ENCODE measurements at places on chromosomes 13 and 19. TPM values are rescaled to one million over a fixed set of nuclear protein-coding genes. Genes with fewer than 3 reads are reported as not detected.
A peak's percentile ranks its signal among the peaks of the same experiment; 100 is the strongest.

- peaks cover 16% of the 10 kb centered on the region for H3K36me3 ChIP-seq
- H3K4me1 ChIP-seq = peaks cover 42% of the 10 kb centered on the region
- no peak overlapping the region for H3K27ac ChIP-seq
- no peaks in the 10 kb centered on the region for H3K27me3 ChIP-seq
- H3K4me3 ChIP-seq = no peak overlapping the region
- DNase-seq = no peak
Observed at GRCh38 chr13:101343128-101343787, 73.0 kb downstream of the NALCN start.

DNA sequence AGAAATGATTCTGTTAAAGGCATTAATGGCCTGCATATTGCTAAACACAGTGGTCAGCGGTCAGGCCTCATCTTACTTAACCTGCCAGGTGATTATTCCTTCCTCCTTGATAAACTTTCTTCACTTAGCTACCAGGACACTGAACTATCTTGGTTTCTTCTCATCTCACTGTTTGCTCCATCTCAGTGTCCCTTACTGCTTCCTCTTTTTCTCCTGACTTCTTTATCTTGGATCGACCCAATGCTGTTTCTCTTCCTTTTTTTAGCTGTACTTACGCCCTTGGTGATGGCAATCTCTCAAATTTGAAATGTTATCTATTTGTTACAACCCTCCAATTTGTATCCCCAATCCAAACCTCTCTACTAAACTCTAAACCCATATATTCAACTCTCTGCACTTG, 7.8 kb upstream of the CLC start:
- H3K4me1 ChIP-seq = no peaks in the 10 kb centered on the region
- H3K27ac ChIP-seq = no peak overlapping the region
- H3K36me3 ChIP-seq = no peaks in the 10 kb centered on the region
- DNase-seq = no peak

- H3K36me3 ChIP-seq = peaks cover 15% of the 10 kb centered on the region
- peak overlapping the region; percentile 91 for H3K4me3 ChIP-seq
- H3K27ac ChIP-seq = peak overlapping the region; percentile 97
- DNase-seq = no peak
- no peaks in the 10 kb centered on the region for H3K27me3 ChIP-seq
Observed at GRCh38 chr19:18279516-18280246, 1.7 kb downstream of the JUND start.

- no peak overlapping the region for H3K4me3 ChIP-seq
- peaks cover 3% of the 10 kb centered on the region for H3K36me3 ChIP-seq
- DNase-seq = peak; percentile 93
- H3K27me3 ChIP-seq = peaks cover 72% of the 10 kb centered on the region
Observed at GRCh38 chr13:94710881-94711560, 1.3 kb downstream of the SOX21 start.

DNA sequence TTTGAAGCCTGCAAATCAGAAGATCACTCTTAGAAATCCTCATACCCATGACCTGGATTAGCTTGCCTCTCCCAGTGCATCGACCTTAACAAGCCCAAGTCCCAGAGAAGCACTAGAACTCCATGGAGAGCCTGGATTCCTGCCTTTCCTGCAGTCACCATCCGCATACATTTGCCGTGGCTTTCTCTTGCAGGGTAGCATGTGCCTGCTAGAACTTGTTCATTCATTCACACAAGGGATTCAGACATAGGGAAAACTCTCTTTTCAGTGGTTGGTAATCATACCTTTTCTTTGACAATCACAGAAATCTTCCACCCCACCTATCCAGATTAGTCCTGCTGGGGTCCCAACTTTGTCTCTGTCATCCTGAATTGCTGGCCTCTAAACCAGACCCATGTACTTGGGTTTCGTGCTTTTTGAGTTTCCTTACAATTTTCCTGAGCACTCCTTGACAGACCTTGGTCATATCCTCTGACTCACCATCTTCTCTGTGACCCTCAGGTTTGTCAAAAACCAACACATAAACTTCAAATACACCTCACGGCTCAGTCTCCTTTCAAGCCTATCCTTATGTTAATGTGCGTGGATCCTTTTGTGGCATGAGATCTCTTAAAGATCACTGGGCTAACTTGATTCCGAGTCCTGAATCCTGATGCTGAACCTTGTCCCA, 355.0 kb downstream of the MYO16 start:
- no peak overlapping the region for H3K4me3 ChIP-seq
- H3K36me3 ChIP-seq = peaks cover 2% of the 10 kb centered on the region
- H3K4me1 ChIP-seq = peaks cover 45% of the 10 kb centered on the region

DNA sequence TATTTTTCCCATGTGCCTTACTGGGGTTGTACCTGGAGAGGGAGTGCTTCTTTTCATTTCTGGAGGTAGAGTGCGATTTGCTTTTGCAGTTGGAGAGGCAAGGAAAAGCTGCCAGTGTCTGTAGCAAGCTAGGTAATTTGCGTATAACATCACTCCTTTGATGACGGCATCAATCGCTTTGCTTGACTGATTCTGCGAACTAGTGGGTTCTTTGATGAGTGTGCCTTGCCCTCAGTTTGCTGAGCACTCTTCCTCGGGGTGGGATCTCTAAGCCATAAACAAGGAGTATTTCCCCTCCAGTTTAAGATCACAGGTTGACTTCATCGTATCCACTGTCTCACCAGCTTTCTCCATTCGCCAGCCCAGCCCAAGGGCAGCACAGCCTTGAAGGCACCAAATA, 344.5 kb downstream of the KCNRG start:
- no peaks in the 10 kb centered on the region for H3K36me3 ChIP-seq
- DNase-seq = no peak
- H3K27ac ChIP-seq = no peak overlapping the region

Gene NCR1
- total RNA-seq = not detected

Gene TICAM1
- total RNA-seq = 12.3 TPM

- H3K4me1 ChIP-seq = no peaks in the 10 kb centered on the region
- H3K36me3 ChIP-seq = peaks cover 5% of the 10 kb centered on the region
- no peak overlapping the region for H3K27ac ChIP-seq
- DNase-seq = no peak
- H3K27me3 ChIP-seq = peaks cover 11% of the 10 kb centered on the region
Observed at GRCh38 chr19:35184884-35185283, 30.3 kb downstream of the FXYD5 start.

Gene PLIN5
- total RNA-seq = not detected

Gene SLC17A7
- 0.17 TPM for total RNA-seq

DNA sequence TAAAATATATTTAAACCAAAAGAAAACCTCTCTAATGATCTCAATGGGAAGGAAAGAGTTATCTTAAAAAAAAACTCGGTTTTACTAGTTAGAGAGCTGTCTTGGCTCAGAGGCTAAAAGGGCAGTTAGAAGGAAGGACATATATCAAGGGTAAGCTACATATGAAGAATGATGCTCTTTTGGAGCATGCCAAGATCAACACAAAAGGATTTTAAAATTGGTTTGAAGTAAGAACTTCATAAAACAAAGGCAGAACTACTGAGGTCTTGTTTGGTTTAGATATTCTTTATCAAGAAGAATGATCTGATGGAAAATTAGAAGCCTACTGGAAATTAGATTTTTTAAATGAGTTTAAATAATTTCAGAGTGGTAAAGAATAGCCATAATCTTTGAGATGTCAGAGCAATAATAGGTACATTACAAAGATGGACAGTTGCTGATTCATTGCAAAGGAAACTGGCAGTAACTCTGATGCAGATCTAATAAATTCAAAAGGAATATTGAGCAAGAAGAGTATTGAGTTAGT, 39.4 kb upstream of the LMO7 start:
- peaks cover 8% of the 10 kb centered on the region for H3K4me1 ChIP-seq
- H3K4me3 ChIP-seq = no peak overlapping the region
- no peak overlapping the region for H3K27ac ChIP-seq
- peaks cover 5% of the 10 kb centered on the region for H3K36me3 ChIP-seq
- no peaks in the 10 kb centered on the region for H3K27me3 ChIP-seq

DNA sequence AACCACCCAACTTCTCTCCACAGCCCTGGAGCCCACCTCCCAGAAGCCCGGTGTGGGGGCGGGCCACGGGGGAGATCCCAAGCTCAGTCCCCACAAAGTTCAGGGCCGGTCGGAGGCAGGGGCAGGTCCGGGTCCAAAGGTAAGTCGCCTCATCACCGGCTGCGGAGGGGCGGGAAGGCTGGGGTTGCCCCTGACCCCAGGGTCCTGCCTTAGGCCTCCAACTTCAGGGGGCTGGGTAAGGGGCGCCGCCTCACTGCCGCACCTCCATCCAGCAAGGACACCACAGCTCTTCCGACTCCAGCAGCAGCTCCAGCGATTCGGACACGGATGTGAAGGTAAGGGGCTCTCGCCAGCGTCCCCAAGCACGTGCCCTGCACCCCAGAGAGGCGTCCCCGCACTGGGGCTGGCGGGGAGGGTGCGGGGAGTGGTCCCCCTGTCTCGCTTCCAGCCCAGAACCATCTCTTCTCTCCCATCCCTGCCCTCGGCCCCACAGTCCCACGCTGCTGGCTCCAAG, 358 bp downstream of the C19orf33 start:
- DNase-seq = no peak
- H3K27me3 ChIP-seq = no peaks in the 10 kb centered on the region
- H3K27ac ChIP-seq = no peak overlapping the region

Gene NRTN
- total RNA-seq = 0.77 TPM

DNA sequence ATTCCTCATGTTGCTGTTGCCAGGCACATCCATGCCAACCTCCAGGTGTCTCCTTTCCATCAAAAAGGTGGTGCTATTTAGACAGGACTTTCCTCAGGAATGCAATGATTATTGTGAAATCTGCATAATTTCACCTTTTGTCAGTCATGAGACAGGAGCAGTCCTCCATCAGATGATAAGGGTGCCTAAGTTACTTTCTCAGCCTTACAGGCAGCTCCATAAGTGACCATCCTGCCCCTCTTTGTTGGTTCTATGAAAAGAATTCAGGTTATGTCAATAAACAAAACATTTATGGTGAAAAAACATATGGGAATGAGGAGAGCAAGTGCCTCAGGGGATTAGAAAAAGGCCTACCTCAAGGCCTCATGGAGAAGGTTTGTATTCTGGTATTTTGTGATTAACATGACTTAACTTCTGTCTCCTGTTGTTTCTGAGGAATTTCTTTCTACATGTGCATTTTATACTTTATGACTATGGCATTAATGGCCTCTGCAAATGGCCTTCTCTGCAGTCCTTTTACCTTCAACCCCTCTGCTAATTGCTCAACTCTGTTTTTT, 110.3 kb upstream of the DIAPH3 start:
- H3K27ac ChIP-seq = no peak overlapping the region
- no peak for DNase-seq
- H3K36me3 ChIP-seq = no peaks in the 10 kb centered on the region
- no peak overlapping the region for H3K4me3 ChIP-seq
- peaks cover 26% of the 10 kb centered on the region for H3K4me1 ChIP-seq

Gene CEACAM1
- not detected for total RNA-seq

Gene MAST1
- total RNA-seq = 0.97 TPM

Gene SERPINE3
- not detected for total RNA-seq

Gene MTUS2
- total RNA-seq = 1.2 TPM

DNA sequence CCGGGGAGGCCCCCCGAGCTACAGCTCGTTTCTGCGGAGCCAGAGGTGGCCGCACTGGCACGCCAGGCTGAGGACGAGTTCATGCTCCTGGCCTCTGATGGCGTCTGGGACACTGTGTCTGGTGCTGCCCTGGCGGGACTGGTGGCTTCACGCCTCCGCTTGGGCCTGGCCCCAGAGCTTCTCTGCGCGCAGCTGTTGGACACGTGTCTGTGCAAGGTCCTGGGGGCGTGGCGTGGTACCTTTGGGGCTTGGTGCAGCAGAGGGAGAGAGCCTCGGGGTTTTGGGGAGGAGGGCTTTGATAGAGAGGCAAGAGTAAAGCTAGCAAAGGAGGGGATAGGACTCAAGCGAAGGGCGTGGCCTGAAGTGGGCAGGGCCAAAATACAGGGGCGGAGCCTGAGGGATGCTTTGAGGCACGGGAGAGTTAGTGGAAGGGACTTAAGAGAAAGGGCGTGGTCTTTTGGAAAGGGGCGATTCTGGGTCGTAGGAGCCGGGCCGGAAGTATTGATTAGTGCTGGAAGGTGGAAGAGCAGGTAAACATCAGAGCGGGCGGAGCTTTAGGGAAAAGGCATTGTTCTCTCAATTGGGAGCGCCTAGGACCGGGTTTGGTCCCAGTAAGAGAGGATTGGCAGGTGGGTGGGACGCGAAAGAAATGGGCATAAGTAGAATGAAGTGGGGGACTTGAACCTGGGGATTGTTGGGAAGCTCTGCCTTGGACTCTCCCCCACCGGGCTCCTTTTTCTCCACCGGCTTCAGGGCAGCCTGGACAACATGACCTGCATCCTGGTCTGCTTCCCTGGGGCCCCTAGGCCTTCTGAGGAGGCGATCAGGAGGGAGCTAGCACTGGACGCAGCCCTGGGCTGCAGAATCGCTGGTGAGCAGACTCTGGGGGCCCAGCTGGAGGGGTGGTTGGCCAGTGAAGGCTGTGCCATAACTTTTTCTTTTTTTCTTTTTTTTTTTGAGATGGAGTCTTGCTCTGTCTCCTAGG, 1.2 kb downstream of the PPM1N start:
- no peak for DNase-seq
- H3K4me3 ChIP-seq = peak overlapping the region; percentile 16
- H3K27ac ChIP-seq = no peak overlapping the region
- H3K4me1 ChIP-seq = peaks cover 23% of the 10 kb centered on the region

DNA sequence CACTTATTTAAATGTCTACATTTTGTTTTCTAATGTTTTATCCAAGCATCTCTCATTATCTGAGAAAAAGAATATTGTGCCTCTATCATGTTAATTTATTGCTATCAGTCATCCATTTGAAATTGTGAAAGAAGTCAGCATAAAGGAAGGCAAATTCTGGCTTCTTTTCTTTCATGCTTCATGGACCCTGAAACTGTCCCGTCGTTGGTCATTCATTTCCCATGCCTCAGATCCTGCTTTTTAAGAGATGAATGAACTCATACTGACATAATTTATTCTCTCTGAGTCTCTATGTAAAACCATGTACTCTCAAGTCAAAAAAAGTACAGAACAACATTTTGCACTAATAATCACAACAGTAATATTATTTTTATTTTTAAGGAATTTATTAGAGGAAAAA, 2512.0 kb downstream of the PCDH9 start:
- DNase-seq = no peak
- no peaks in the 10 kb centered on the region for H3K4me1 ChIP-seq
- H3K27me3 ChIP-seq = no peaks in the 10 kb centered on the region

DNA sequence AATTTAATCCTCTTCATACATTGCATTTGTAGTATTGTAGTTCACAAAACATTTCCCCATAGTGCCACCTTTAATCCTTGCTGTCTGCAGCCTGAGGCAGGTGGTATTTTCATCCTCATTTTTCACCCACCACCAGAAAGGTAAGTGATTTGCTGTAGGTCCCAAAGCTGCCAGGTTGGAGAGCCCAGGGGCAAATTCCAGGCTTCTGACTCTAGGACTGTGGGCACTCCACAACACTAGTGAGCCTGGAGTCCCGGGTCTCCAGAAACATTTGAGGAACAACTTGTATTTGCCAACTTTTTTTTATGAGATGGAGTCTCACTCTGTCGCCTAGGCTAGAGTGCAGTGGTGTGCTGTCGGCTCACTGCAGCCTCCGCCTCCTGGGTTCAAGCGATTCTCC, 6.2 kb downstream of the ILF3 start:
- peaks cover 3% of the 10 kb centered on the region for H3K36me3 ChIP-seq
- peak overlapping the region; percentile 64 for H3K27ac ChIP-seq
- H3K4me1 ChIP-seq = peaks cover 46% of the 10 kb centered on the region
- no peak for DNase-seq
- H3K4me3 ChIP-seq = no peak overlapping the region

GRCh38 chr13:113239357-113239756, 29.9 kb downstream of the CUL4A start:
- peaks cover 28% of the 10 kb centered on the region for H3K36me3 ChIP-seq
- H3K27me3 ChIP-seq = no peaks in the 10 kb centered on the region
- no peaks in the 10 kb centered on the region for H3K4me1 ChIP-seq
- no peak for DNase-seq
- H3K27ac ChIP-seq = no peak overlapping the region

GRCh38 chr13:43303033-43303729, 279.8 kb downstream of the DNAJC15 start:
- H3K4me3 ChIP-seq = no peak overlapping the region
- no peak for DNase-seq
- peaks cover 75% of the 10 kb centered on the region for H3K4me1 ChIP-seq
- no peaks in the 10 kb centered on the region for H3K36me3 ChIP-seq
- H3K27ac ChIP-seq = peak overlapping the region; percentile 78

Data from chondrocyte (in vitro differentiated cells).